ENCODE measurements at places on chromosomes 1 and 21.

DNA sequence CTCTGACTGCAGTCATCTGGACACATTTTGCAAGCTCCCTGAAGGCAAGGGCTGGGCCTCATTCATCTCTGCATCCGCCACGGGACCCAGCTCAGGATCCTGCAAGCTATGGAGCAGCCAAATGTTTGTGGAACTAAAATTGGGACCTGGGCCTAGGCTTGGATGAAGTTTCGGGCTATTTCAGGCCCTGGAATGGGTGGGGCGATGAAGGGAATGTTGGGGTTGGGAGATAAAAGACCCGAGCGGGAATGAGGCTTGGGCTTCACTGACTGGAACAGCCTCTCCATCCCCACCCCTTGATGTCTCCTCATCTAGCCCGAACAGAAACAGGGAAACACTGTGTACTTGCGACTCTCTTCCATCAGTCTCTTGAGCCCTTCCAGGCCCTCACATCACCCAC is 7.3 kb upstream of the AHCYL1 start:
- DNase-seq: no peak

GRCh38 chr1:119391749-119392148 is 23.2 kb downstream of the HAO2 start:
- no peak for DNase-seq

- DNase-seq: no peak
These were observed 43.2 kb upstream of the TMEM51 start for GRCh38 chr1:15110128-15110866.

DNA sequence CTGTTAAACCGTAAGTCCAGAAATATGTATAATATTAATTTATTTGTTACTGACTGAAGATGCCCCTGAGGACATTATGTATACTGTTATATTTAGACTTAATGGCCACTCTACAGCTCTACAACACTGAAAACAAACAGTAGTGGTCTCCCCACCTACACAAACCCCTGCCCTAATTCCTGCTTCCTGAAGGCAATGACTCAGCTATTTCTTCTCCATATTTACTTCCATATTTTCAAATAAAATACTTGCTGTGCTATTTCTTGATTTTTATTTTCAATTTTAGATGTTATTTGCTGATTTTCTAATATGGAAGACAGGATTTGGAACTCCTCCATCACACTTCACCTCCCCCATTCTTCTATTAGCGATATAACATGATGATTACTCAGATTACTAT is 97.6 kb downstream of the PCNX2 start:
- no peak for DNase-seq

- no peak for DNase-seq
These were observed 79.7 kb upstream of the MARK1 start for GRCh38 chr1:220448217-220448616.

DNA sequence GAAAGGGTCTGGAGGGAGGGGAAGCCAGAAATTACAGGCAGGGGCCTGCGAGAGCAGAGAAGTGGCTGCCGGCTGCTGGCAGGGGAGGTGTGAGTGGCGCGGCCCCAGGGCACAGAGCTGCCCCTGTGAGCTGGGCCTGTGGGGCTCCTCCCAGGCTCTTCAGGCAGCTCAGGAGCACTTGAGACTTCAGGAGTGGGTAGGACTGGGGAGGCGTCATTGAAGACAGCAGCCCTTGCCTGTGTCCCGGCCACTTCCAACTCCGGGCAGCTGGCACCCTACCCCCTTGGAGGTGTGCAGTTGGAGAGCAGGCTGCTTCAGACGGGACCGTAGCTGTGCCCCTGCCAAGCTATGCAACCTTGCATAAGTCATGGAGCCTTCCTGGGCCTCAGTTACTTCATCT is 87.5 kb upstream of the ACTL8 start:
- no peak for DNase-seq

GRCh38 chr1:181643631-181644030 is 160.3 kb downstream of the CACNA1E start:
- no peak for DNase-seq

GRCh38 chr1:215476541-215476940 is 90.6 kb upstream of the KCTD3 start:
- DNase-seq: no peak

DNA sequence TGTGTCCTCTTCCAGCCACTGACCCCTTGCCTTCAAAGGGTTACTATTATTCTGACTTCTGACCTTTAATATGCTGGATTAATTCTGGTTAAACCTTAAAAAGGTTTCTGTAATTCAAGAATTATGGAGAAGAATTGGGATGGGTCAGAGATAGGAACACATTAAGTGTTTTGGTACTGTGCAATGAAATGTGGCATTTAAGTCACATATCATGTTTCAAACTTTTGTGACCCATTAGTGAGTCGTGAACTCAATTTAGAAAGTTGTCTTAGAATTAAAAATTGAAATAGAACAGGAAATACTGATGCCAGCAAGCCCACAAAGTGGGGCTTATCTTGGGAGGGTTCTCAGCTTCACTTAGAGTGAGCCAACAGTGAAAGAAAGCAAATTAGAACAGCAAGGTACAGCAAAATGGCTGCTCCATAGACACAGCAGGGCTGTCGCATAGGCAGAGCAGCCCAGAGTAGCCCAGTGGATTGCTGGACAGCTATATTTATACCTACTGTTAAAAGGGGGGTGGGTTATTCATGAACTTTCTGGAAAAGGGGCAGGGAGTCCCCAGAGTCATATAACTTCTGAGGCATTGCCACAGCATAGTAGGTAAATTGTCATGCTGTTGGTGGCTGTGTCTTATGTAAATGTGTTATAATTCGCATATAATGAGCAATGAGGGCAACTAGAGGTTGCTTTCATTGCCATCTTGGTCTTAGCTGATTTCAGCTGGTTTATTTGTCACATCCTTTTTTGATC is 10.5 kb downstream of the SCP2 start:
- DNase-seq: no peak

DNA sequence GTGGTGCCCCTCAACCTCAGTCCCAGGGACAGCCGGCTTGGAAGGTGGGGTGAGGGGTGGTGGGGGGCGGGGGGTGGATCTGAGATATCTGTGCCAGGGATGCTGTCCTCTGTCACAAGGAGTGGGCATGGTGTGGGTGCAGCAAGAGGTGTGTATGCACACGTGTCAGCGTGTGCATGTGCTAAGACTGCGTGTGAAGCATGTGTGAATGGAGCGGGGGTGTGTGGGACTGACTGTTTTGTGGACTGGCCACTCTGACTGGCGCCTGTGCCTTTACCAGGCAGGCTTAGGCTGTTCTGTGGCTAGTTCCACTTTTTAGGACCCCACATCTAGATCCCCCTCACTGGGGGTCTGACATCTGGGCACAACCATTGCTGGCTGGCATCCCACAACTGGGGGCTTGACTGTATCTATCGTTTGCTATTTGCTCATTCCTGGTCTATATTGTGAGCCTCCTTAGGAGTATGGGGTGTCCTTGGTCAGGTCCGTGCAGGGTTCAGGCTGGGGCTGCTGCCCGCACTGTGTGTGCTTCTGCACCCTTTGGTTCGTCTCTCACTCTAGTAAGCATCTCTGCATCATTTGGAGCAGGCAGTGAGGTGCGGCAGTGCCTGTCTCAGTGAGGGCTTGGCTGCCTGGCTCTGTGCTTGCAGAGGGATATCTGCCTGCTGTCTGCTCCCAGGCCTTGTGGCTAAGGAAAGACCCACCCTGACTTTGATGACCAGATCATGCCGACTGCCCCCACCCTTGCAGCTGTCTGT is 1.9 kb downstream of the AMPD2 start:
- no peak for DNase-seq

DNA sequence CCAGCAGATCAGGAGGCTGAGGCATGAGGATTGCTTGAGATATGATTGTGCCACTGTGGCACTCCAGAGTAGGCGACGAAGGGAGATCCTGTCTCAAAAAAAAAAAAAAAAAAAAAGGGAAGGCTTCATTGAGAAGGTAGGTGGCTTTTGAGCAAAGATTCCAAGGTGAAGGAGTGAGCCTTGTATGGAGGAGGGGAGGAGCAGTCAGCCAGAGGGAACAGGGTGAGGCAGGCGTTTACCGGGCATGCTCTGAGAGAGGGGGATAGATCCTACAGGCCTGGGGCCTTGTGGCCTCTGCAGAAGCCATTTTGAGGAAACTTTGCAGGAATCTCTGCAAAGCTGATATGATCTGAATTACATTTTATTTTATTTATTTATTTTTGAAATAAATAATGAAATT is 5.1 kb upstream of the HDAC1 start:
- DNase-seq: no peak

GRCh38 chr1:56472860-56473259 is 106.5 kb downstream of the PLPP3 start:
- DNase-seq: no peak

- DNase-seq: no peak
These were observed 40.9 kb downstream of the L1TD1 start for GRCh38 chr1:62235576-62235975.

DNA sequence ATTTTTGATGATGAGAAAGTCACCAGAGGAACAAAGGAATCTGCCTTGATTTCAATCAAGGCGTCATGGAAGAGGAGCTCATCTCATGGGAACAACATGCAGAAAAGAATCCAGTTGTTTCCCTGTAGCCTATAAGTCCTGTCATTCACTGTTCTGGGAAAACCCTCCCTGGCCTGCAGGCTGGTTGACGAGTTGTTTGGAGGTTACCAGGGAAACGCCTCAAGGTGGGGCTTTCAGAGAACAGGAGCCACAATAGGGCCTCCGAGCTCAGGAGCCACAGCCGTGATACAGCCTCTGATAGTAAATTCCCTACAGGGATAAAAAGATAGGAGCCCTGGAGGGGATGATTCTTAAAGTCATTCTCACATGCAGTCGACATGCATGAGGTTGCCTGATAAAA is 135.2 kb downstream of the PSMG1 start:
- DNase-seq: no peak

DNA sequence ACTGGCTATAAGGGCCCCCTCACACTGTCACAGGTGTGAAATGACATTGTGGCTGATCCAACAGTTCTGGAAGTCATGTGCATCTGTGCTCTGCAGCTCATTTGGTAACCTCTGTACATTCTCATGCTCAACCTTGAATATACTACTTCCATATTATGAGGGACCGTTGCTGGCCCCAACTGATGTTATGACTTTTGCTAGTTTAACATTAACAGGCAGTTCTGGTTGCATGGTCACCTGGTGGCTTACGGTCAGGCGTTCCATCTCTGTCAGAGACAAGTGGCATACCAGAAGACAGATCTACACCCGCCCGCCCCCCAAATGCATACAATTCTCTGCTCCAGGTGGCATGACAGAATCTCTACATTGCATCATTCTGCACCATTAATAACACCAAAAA is 6.0 kb upstream of the DIP2A start:
- no peak for DNase-seq

DNA sequence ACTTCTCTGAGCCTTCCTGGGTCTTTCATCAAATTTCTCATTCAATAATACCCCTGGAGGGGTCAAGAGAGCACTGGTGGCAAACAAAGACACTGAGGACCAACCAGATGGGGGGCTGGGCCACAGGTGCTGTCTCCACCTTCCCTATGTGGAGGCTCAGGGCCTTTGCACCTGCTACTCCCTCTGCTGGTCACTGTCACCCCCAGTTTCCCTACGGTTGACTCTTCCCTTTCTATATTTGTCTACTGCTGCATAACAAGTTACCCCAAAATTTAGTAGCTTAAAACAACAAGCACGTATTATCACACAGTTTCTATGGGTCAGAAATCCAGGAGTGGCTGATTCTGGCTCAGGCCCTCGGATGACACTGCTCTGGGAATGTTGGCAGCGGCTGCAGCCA is 138.8 kb upstream of the RUNX3 start:
- no peak for DNase-seq

DNA sequence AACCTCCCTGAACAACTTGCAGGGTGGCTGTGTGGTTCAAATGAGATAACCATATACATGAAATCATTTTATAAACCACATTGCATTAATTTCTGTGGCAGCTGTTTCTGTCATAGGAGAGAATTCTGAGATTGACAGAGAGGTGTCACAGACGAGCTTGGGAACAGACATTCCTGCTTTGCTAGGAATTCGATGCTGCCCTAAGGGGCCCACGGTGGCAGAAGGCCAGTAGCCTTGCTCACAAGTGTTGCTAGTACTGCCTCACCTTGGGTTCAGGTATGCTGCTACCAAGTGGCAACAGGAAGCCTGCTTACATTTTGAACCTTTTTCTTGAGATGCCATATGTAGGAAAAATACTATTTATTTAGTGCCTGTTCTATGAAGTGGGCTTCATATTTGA is 13.4 kb downstream of the KCNA10 start:
- DNase-seq: no peak

DNA sequence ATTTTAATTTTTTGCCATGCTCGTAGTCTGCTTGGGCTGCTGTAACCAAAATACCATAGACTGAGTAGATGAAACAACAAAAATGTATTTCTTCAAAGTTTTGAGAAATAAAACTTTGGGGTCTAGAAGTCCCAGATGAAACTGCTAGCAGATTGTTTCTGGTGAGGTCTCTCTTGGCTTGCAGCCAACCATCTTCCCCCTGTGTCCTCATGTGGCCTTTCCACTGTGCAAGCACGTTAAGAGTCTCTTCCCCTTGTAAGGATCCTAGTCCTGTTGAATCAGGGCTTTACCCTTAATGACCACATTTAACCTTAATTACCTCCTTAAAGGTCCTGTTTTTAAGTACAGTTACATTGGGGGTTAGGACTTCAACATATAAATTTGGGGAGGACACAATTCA is 86.6 kb downstream of the PTBP2 start:
- no peak for DNase-seq

DNA sequence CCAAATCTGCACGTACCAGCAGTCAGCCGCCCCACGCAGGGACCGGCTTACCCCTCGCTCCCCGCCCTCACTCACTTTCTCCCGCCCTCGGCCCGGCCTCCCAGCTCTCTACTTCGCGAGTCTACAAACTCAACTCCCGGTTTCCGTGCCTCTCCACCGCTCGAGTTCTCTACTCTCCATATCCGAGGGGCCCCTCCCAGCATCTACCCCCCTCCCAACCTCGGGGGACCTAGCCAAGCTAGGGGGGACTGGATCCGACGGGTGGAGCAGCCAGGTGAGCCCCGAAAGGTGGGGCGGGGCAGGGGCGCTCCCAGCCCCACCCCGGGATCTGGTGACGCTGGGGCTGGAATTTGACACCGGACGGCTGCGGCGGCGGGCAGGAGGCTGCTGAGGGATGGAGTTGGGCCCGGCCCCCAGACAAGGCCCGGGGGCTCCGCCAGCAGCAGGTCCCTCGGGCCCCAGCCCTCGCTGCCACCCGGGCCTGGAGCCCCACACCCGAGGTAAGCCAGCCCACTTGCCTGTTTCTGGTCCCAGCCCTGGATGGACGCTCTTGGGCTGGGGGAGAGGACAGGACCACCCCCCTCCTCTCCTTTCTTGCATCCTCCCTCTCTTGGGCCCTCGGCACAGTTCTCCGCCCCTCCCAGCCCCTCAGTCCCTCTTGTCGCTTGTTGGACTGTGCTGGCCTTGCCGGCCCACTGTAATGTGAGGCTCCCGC is at the start of gene ARTN:
Gene ARTN, plus strand, starts transcription at position 416 of the 715 bp plus-strand sequence. CDS start 1,856 bp downstream, outside the sequence.
- no peak for DNase-seq

DNA sequence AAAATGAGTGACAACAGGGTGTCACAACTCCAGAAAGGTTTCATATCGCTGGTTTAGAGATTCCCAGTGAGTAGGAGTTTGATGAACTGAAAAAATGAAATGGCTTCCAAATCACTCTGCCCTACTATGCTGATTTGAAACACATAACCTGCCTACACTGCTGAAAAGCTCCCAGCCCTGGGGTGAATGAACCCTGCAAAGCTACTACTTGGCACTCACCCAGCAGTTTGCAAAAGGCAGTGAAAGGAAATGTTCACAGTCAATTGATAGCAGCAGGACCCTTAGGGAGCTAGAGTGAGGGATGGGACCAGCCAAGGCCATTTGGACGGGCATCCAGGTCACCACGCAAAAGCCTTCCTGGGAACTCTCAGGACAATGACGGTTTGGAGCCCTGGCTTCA is 44.4 kb upstream of the SRP9 start:
- DNase-seq: no peak

GRCh38 chr1:7302873-7303272 is 468.2 kb upstream of the VAMP3 start:
- no peak for DNase-seq

GRCh38 chr1:181204530-181204929 is 116.0 kb downstream of the IER5 start:
- no peak for DNase-seq
